Memory B cell (primary cell): ENCODE measurements at places on chromosomes 6 and 20.

DNA sequence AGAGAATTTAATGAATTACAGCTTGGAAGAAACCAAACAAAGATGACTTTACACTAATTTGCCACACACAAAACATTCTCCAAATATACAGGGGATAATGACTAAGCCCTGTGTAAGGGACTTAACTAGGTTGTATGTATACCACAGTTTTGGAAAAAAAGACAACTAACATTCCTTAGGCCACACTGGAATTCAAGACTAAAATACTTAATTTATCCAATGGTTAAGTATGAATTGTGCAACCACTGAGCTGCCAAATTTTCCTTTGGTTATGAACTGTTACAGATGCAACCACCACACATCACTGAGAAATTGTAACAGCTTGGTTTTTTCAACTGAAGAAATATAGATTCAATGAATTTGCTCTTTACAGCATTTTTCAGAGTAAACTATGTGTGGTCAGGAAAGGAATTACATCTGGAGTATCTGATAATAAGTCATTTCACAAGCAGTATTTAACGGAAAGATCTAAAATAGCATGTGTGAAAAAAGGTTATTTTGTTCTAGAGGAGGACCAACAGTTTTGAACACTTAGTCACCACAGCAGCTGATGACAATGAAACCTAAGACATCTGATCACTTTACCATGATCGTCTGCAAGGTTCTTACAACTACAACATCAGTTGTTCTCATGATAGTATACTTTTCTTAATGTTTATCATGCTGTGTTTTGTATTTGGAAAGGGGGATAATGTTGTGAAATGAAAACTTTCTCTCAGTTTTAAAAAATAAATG, 318.8 kb downstream of the BCKDHB start:
- DNase-seq, result no peak

GRCh38 chr20:49529470-49529869, 38.5 kb downstream of the PTGIS start:
- DNase-seq, result no peak

DNA sequence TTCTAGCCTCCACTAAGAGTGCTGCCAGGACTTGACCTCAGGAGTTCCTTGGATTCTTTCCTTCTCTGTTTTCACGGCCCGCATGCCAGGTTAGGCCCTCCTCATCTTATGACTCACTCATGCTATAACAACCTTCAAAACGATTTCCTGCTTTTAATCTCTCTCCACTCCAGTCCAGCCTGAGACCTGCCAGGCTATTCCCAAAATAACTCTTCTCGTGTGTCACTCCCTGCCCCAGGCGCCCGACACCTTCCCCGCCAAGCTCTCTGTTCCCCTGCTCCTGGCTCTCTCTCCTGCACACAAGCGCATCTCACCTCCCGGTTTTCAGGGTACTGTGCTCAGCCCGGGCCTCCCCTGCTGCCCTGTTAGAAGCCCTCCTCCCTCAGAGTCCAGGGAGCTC, 64.1 kb upstream of the RPS6KA2 start:
- DNase-seq, result no peak

DNA sequence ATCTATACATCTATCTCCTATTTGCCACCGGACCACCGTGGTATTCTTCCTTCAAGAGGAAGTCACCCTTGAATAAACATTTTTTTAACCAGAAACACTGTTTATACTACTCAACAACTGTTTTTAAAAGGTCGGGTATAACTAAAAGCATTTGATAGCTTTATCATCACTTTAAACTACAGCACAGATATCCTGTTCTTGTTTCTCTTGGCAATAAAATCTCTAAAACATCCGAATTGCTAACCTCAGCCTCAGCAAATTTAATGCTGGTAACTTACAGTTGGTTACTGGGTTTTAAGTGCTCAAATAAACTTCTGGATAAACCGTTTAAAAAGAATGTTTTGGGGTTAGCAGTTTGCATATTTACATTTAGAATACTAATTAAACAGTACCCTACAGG, 20.4 kb downstream of the ZUP1 start:
- DNase-seq, result no peak

DNA sequence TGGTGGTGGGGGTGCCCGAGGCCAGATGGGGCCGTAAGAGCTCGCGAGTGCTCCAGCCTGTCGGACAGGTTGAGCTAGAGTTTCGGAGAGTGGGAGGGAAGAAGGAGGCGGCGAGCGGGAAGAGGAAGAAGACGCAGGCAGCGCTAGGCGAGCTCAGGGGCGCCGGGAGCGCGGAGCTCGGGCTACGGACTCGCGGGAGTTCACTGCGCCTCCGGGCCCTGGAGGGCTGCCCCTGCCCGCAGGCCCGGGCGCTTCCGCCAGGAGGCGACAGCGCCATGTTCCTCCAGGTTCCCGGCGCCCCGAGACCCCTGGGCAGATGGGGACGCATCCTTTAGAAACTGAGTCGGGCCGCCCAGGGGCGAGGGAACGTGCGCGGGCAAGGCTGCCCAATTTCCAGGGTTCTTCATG, 984 bp downstream of the TFAP2C start:
- DNase-seq, result no peak

DNA sequence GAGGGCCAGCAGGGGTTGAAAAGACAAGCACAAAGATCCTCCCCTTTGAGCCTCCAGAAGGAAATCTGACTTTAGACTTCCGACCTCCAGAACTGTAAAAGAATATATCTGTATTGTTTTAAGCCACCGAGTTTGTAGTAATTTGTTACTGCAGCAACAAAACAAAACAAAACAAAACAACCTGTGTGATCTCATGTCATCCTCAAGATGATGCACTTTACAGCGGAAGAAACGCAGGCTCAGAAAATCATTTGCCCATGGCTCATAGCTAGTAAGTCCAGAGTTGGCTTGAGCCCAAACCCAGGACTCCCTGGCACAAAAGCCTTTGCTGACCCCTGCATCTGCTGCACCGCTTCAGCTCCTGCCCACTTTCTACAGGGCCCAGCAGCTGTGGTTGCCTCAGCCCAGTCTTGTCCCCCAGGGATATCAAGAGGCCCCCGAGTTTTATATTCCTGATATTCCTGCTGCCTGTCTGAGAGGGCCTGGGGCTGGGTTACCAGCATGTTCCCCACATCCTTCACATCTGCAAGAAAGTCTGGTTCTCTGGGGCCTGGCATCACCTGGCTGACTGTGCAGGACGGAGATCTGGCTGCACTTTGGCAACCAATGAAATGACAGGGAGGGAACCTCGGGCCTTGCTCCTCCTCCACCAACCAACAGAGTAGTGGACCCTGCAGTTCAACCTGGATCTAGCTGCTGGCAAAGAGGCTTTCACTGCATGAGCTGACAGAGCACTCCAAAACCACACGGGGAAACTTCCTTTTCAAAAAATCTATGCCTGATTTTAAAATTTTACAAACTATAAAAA, 56.9 kb downstream of the JPH2 start:
- DNase-seq, result no peak

DNA sequence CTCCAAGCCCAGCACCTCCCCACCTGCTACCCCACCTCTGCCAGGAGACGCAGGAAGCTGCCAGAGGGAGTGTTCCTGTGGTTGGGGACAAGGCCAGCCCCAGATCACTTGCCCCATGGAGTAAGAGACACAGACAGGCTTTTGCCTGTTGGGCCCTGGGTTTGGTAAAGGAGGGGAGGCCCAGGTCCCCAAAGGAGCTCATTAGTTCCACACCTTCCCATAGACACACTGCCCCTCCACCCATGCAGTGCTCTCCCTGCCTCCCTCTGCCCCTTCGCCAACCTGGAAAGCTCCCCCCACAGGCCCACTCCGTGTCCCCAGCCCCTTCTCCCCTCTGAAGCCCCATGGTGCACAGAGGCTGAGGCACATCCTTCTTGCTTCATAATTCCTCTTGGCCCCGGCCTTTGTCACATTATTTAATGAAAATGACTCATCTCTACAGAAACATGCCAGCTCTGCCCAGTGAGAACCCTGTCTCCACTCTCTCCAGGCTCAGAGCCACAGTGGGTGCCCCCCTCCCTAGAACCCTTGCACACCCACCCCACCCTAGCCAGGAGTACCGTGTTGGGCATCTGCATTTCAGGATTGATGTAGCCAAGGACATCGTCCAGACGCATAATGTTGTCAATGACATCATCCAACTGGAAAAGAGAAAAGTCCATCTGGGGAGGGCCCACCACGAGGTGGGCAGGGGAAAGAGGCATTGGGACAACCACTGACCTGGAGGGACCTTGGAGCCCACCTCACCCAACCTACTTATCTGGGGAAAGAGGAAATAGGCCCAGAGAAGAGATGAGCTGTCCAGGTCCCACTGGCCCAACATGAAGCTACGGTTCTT, 46.0 kb downstream of the TFEB start:
- no peak for DNase-seq

- peak; percentile 29 for DNase-seq
Observed at GRCh38 chr6:290111-290922, 2.0 kb upstream of the DUSP22 start.

DNA sequence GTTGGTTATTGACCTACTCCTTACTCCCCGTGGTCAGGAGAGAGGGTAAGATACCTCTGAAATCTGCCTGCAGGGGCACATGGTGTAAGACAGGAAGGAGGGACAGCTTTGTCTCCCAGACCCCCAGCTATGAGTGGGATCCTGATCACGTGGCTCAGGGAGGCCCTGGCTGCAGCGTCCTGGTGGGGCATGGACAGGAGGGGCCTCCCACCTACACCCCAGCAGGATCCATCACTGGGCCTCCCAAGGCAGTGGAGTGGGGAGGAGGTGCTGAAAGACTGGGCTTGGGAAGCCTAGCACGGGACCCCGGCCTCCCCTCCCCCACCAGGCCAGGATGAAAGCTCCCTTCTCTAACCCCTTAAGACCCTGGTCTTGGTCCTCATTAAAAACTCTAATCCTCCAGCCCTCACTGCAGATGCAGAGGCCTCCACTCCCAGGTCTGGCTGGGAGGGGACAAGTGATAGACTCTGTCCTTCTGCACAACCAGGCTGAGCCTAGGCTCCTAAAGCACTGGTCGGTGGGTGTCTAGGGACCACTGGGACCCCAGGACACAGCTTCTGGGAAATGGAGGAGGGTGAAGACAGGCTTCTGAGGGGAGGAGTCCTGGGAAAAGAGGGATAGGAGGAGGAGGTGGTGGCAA, 29.6 kb upstream of the VEGFA start:
- DNase-seq, result no peak

DNA sequence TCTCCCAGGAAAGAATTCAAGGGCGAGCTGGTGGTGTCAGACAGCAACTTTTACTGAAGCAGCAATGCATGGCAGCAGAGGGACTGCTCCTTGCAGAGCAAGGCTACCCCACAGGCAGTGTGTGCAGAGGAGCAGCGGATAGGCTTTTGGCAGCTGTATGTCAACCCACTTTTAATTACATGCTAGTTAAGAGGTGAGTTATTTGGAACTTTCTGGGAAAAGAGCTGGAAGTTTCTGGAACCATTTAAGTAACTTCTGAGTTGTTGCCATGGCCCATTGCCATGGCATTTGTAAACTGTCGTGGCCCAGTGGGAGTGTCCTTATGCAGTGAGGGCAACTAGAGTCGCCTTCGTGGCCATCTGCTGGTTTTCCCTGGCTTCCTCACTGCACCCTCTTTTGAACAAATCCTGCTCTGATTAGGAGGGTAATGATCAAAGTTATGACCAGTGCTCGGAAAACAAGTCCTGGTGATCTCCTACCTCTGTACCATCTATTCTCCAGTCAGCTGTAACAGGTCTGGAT, 34.0 kb downstream of the BPIFB4 start:
- no peak for DNase-seq

- DNase-seq, result no peak
Observed at GRCh38 chr6:48744948-48745347, 634.0 kb upstream of the PTCHD4 start.

- DNase-seq, result no peak
Observed at GRCh38 chr6:33746036-33746600, 587 bp downstream of the IP6K3 start.

GRCh38 chr6:169165561-169166300, 87.9 kb downstream of the THBS2 start:
- DNase-seq, result no peak

- no peak for DNase-seq
Observed at GRCh38 chr6:152099446-152100182, 292.1 kb downstream of the ESR1 start.

DNA sequence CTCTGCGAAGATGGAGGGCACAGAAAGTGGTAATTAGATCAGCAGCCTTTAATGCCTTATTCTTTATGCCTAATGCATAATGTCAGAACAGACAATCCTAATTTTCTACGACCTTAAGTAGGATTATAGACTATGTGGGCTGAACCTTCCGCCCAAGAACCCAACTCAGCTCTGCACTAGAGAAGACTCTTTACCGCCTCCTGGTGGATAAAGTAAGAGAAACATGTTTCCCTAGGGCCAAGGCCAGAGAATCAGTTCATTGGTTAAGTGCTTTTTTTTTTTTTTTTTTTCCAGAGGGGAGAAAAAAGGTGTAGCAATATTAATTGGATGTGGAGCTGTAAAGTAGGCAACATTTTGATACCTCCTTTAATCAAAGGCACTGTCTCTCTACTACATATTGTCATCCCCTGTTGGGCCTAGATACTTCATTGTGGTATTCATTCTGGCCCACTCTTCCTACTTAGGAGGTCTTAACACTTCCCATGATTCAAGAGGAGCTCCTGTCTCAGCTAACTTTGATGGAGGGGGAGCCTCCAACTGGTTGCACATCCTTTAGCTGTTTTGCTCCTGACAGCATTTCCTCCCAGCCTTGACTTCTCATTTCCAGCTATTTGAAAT, 124.9 kb upstream of the NRN1 start:
- no peak for DNase-seq

DNA sequence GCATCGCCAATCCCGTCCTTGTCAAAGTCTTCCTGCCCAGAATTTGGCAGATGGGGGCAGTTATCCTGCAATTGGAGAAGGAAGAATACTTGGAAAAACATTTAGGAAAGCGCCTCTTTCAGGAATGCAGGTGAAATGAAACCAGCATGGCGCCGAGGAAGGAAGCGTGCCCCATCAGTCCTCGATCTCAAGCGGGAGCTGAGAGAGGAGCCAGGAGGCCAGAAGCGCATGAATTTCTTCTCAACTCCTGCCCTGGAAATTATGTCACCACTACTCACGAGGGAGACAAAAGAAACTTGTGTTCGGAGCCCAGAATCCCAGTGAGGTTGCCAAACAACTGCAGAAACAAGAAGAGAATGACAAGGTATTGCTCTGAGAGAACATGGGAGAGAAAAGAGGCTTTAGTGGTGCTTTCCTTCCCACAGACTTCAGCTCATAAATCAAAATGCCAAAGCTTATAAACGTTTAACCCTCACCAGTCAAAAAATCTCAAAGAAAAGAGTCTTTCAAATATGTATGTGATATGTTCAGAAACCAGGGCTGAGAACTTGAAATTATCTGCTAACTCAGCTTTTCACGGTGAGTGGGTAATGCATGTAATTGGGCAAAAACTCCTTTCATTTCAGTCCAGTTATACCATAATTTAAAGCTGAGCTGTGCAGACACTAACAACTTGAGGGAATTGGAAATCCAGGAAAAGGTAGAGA, 23.9 kb downstream of the THBS2 start:
- DNase-seq, result no peak

GRCh38 chr6:40426346-40427066, 160.7 kb downstream of the LRFN2 start:
- no peak for DNase-seq

DNA sequence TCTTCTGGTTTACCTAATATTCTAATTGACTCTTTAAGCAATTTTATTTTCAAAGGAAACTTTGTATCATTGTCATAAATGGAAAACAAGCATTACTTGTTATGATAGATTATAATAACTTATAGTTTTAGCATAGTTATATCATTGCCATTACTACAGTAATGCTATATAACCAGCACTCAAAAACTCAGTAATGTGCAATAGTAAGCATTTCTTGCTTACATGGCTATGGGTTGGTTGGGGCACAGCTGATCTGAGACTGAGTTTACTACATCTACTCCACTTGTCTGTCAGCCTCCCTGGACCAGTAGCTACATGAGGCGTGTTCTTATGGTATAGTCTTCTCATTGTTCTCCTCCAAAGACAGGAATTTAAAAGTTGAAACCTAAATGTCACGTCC, 1085.6 kb upstream of the FLRT3 start:
- DNase-seq, result no peak
